ENCODE measurements at places on chromosomes 1 and 21.

GRCh38 chr1:230140221-230141020 is 73.4 kb downstream of the GALNT2 start:
- no peak for DNase-seq

GRCh38 chr1:26744075-26744959 is 43.4 kb upstream of the PIGV start:
- DNase-seq, result no peak

- no peak for DNase-seq
Observed at GRCh38 chr1:108639899-108640560, 20.9 kb downstream of the HENMT1 start.

GRCh38 chr1:245546875-245547274 is 392.1 kb downstream of the KIF26B start:
- DNase-seq, result no peak

GRCh38 chr1:63782982-63783381 is 9.2 kb downstream of the ROR1 start:
- DNase-seq, result no peak

- no peak for DNase-seq
Observed at GRCh38 chr1:154154053-154154452, 820 bp downstream of the NUP210L start.

GRCh38 chr1:44620072-44620471 is 54.2 kb downstream of the TMEM53 start:
- DNase-seq, result no peak

DNA sequence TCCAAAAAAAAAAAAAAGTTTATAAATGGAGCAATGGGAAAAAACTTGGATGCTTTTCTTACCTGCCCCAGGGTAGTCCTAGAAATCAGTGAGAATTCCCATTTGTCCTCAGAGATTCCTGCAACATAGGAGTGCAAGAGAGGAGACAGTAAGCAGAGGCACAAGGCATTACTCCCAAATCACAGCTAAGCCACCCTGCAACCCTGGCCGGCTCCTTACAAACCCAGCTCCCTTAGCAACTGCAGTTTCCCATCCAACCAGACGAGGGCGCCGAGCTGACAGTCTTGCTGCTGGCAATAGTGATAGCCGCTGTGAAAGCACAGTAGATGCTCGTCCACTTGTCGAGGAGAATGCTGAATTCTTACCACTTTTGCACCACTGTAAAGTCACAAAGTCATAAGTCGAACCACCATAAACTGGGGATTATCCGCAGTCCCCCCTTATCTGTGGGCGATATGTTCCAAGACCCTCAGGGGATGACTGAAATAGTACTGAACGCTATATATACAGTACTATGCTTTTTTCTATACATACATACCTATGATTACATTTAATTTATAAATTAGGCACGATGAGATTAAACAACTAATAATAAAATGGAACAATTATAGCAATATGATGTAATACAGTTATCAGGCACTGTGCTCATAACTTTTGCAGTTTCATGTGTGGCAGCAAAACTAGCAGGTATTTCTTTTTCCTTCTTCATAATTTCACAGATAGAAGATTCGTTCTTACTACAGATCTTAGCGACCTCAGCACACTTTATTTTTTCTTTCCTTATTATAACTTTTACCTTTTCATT is 6.0 kb upstream of the PITHD1 start:
- peak; percentile 33 for DNase-seq

DNA sequence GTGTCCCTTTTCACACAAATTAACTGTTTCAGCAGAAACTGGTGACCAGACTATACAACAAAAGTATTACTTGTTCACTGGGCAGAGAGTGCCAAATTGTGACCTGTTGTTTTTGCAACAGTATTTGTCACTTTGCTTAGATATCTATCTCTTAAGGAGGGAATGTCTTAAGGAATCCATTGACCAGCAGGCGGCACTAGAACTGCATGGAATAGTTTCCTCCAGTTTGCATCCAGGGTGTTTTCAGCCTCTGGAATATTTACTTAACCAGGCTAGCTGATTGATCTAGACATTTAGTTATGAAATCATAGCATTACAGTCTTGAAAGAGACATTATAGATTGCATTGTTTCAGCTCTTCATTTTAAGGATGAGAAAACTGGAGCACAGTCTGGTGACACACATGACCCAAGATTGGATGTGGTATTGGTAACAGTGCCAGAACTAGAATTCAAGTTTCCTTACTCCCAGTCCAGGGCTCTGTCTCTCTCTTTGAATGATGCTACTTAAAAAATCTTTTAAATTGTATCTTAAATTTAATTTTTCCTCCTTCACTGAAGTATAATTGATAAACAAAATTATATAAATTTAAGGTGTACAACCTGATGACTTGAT is 16.9 kb downstream of the RPTN start:
- DNase-seq, result peak; percentile 13

- no peak for DNase-seq
Observed at GRCh38 chr1:203601716-203602309, 24.8 kb upstream of the ATP2B4 start.

DNA sequence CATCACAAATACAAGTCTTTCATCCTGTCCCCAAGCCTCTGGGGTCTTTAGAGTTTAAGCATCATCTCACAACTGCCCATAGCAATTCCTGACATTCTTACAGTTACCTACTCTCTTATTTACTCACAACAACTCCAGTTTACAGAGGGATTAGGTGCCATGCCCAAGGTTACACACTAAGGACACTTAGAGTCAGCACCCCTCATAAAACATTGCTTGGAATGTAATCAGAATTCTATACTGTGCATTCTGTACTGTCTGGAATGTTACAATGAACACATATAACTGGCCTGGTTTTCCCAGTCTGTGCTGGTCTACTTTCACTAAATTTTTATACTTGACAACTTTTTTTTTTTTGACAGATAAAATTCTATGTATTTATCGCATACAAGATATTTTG is 14.5 kb upstream of the RBM15 start:
- DNase-seq, result no peak

- DNase-seq, result no peak
Observed at GRCh38 chr1:177119311-177119710, 45.2 kb downstream of the ASTN1 start.

GRCh38 chr1:31548534-31548906 is 27.8 kb upstream of the TINAGL1 start:
- DNase-seq, result no peak

GRCh38 chr1:214660900-214661299 is 57.9 kb downstream of the CENPF start:
- no peak for DNase-seq

DNA sequence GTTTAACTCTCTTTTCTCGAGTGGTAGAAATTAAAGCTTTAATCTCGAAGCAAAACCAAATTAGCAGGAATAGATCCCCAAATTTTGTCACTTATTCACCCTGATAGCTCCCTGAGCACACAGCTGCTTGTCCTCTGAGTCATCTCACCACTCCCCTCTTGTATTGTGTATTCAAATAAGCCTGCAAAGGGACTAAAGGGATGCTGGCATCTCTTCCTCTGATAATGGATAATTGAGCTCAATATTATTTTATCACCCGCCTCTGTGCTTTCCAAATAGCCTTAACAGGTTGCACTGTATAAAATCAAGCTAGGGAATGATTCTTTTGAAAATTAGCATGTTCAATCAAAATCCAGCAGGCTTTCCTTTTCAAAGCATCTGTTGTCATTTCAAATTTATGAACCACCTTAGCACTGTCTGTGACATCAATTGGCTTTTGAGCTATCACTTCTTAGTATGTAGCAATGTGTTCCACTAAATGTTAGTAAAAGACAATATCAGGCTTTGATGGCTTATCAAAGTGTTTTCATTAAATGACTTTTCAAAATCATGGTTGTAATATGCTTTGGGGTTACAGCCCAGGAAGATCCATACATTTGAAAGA is 561.6 kb downstream of the PLA2G4A start:
- no peak for DNase-seq

GRCh38 chr1:101455166-101455565 is 218.3 kb downstream of the S1PR1 start:
- no peak for DNase-seq

DNA sequence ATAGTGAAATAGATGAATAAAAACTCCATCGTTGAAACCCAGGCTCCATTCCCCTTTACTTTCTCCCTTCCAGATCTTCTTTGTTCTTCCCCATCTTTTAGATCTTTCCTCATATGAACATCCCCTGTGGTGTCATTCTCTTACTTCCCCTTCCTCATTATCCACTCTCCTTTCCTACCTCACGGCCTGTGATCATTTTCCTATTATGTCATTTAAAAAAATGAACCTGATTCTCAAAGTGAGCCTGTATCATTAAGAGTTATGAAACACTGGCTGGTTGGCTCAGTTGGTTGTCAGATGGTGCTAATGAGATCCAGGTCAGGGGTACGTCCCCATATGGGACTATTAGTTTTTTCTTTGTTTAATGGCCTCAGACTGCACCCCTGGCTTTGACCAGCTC is 38.3 kb downstream of the TCEANC2 start:
- DNase-seq, result no peak

DNA sequence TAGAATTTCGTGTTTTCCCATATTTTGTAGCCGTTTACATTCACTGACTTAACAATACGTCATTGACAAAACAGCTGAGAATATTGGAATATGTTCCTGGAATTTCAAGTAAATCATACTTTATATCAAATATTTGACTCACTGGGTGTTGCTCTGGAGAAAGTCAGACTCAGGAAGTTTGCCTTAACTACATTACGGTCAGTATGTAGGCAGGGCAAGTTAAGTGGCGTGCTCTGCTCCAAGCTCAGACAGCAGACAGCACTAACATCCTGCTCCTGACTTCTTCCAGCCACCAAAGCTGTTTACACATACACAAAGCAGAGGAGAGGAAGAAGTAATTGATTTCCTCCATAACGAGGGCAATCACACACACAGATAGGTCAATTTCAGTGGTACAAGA is 414.6 kb downstream of the LRRIQ3 start:
- no peak for DNase-seq

GRCh38 chr21:17828223-17828622 is 9.1 kb upstream of the C21orf91 start:
- DNase-seq, result no peak

DNA sequence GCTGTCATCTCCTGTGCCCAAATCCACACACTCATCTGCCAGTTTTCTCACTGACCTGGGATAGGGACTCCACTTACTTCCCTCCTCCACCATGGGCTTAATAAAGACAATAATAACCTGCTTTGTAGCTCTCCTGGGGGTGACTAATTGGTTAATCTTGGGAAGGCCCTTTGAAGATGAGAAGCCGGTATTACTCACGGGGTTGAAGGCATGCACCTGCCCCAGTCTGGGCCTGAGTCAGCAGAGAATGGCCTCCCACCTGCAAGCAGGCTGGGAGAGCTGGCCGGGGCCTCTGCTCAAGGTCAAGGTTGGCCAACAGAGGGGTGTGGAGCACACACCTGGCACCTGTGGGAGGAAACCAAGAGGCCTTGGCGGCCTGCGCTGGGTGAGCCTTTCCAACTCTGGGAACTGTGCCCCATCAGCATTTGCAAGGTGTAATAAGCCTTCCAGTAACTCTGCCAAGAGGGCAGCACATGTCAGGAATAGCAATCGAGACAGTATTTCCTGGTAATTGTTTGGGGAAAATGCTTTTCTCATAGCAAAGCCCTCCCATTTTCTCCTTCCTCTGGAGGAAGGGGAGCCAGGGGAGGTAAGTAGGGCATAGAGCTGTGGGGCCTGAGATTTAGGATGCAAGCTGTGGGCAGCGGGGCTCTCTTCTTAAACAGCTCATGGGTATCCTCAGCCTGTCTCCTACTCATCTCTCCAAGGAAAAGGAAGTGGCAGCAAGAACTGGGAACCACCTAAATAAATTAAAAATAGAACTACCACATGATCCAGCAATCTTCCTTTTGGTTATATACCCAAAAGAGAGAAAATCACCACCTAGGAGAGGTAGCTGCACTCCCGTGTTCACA is 49.0 kb downstream of the TOMM20 start:
- no peak for DNase-seq

- DNase-seq, result no peak
Observed at GRCh38 chr1:168468822-168469221, 75.0 kb downstream of the XCL2 start.

GRCh38 chr1:225347123-225347683 is 80.6 kb downstream of the LBR start:
- no peak for DNase-seq

DNA sequence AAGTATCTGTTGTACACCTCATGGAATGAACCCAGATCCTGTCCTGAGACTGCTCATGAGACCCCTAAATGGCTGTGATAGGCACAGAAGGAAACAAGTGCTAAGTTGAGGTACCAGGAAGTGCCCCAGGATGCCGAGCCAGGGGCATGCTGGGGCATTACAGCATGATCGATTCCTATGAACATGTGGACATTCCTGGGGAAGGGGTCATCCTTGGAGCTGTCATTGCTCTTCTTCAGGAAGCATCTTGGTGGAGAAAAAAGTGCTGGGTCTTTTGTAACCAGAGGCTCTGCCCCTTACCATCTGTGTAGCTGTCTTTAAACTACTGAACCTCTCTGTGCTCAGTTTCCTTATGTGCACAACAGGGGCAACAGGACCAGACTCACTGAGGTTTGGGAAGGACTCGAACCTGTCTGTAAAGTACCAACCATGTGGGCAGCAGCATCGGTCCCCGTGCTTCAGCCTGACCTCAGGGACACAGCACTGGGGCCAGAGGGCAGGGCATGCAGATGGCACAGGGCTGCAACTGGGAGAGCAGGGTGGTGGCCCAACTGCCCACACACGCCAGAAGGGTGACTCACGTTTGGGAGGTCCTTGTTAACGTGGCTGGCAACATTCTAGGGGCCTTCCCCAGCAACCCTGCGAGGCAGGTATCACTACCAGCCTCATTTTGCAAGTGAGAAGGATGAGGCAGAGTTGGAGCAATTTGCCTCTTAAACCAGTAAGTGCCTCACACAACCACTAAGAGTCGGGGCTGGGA is 142.3 kb upstream of the EDN2 start:
- no peak for DNase-seq

DNA sequence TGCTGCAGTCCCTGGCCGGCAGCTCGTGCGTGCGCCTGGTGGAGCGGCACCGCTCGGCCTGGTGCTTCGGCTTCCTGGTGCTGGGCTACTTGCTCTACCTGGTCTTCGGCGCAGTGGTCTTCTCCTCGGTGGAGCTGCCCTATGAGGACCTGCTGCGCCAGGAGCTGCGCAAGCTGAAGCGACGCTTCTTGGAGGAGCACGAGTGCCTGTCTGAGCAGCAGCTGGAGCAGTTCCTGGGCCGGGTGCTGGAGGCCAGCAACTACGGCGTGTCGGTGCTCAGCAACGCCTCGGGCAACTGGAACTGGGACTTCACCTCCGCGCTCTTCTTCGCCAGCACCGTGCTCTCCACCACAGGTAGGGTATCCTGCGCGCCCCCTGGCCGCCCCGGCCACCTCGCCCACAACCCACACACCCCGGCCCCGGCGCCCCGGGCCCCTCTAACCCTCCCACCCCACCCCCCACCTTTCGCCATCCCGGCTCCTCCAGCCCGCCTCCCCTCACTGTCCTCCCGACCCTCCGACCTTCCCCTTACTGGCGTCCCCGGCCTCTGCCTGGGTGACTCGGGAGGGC is 352 bp downstream of the KCNK1 start:
- peak; percentile 5 for DNase-seq

DNA sequence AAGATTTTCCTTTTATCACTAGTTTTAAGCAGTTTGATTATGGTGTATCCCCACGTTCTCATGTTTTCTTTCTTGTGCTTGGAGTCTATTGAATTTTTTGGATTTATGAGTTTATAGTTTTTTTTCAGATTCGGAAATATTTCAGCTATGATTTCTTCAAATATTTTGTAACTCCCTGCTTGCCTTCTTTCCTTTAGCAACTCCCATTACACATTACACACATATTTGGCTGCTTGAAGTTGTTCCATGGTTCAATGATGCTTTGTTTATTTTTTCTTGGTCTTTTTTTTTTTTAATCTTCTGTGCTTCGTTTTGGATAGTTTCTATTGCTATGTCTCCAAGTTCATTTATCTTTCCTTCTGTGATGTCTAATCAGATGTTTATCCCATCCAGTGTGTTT is 48.5 kb upstream of the WARS2 start:
- no peak for DNase-seq

Data from NCI-H1930 (cell line).